ENCODE measurements at places on chromosomes 1 and 21.

GRCh38 chr1:56915960-56916359, 49.9 kb downstream of the C8B start:
- DNase-seq: no peak

GRCh38 chr1:118254491-118255425, 69.7 kb upstream of the SPAG17 start:
- DNase-seq: no peak

GRCh38 chr21:31870472-31871193, 2.2 kb upstream of the HUNK start:
- DNase-seq: no peak

GRCh38 chr1:87246436-87246835, 82.2 kb upstream of the LMO4 start:
- DNase-seq: no peak

- no peak for DNase-seq
These were observed 88.8 kb upstream of the PRDX6 start for GRCh38 chr1:173388352-173388751.

GRCh38 chr1:93749894-93750301, 68.3 kb upstream of the BCAR3 start:
- DNase-seq: no peak

GRCh38 chr1:69569576-69570328, 2.0 kb downstream of the LRRC7 start:
- no peak for DNase-seq

- DNase-seq: no peak
These were observed 295.0 kb downstream of the OMA1 start for GRCh38 chr1:58251430-58252073.

GRCh38 chr1:155124503-155125463, 2.9 kb upstream of the EFNA1 start:
- DNase-seq: no peak

GRCh38 chr1:118155106-118155505, 29.9 kb downstream of the SPAG17 start:
- DNase-seq: no peak

DNA sequence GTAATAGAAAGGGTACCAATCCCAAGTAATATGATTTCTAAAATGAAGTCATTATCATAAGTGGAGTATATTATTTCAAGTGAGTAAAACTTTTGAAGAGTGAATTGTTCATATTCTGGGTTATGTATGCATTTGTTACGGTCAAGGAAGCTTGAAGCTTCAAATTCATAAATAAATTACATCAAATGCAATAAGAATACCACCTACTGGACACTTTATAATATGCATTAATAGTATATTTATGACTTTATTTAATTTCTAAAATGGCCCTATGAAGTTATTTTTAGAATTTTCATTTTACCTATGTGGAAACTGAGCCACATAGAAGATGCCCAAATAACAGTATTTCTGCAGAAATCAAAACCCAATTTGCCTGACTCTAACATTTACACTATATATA, 260.6 kb downstream of the SMYD3 start:
- DNase-seq: no peak

- no peak for DNase-seq
These were observed 67.1 kb downstream of the ZNF281 start for GRCh38 chr1:200342511-200343311.

- DNase-seq: no peak
These were observed 358.8 kb upstream of the B3GALT2 start for GRCh38 chr1:193545171-193545570.

GRCh38 chr1:95321531-95321930, 87.5 kb downstream of the RWDD3 start:
- DNase-seq: no peak
